Left ventricle myocardium inferior (tissue), 1 donor: ENCODE measurements at places on chromosomes 1 and 21.

DNA sequence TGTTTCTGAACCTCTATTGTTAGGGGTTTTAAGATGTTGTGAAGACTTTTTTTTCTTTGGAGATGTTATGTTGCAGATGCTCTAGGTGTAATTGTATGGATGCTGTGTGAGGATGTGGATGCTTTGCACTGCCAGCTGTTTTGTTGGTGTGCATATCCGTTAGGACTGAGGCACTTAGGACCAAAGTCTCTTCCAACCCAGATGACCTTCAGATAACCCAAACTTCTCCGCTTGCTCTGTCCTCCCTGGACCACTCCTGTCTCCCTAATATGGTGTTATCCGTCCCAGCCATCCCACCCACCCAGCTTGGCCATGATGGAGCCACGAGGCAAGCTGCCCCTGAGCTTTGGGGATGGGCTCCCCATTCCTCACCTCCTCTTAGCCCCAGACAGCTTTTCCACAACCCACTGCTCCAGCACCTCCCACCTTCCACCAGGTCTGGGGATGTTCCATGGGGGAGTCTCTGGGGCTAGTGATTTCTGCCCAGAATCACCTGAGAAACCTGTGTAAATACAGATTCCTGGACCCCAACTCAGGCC lies 5.1 kb upstream of the LEFTY2 start:
- H3K27ac ChIP-seq = no peak overlapping the region
- H3K27me3 ChIP-seq = peaks cover 18% of the 10 kb centered on the region
- H3K4me1 ChIP-seq = peaks cover 18% of the 10 kb centered on the region
- no peak overlapping the region for H3K4me3 ChIP-seq

DNA sequence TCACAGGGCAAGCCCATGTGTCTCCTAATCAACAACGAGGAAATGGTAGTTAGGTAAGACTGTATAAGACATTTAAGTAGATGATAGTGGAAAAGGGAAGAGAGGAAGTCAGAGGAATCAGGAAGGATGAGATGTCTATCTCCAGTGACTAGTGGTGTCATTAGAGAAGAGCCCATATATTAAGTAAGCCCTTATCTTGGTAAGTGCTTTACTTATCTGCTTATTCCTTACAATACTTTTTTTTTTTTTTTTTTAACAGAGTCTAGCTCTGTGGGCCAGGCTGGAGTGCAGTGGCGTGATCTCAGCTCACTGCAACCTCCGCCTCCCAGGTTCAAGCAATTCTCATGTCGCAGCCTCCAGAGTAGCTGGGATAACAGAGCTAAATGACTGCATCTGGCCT lies 29.5 kb downstream of the RNF11 start:
- H3K27ac ChIP-seq = no peak overlapping the region
- H3K4me1 ChIP-seq = peaks cover 93% of the 10 kb centered on the region
- DNase-seq = no peak
- H3K36me3 ChIP-seq = peaks cover 8% of the 10 kb centered on the region
- no peaks in the 10 kb centered on the region for H3K27me3 ChIP-seq

GRCh38 chr1:234091876-234092275 lies 187.4 kb downstream of the SLC35F3 start:
- H3K27me3 ChIP-seq = peaks cover 71% of the 10 kb centered on the region
- no peak for DNase-seq
- H3K4me1 ChIP-seq = peaks cover 6% of the 10 kb centered on the region
- no peaks in the 10 kb centered on the region for H3K36me3 ChIP-seq
- H3K27ac ChIP-seq = no peak overlapping the region

GRCh38 chr1:202810193-202810614 lies 550 bp upstream of the PCAT6 start:
- peaks cover 63% of the 10 kb centered on the region for H3K4me1 ChIP-seq
- H3K36me3 ChIP-seq = no peaks in the 10 kb centered on the region
- peak overlapping the region; percentile 87 for H3K27ac ChIP-seq
- H3K4me3 ChIP-seq = peak overlapping the region; percentile 92

DNA sequence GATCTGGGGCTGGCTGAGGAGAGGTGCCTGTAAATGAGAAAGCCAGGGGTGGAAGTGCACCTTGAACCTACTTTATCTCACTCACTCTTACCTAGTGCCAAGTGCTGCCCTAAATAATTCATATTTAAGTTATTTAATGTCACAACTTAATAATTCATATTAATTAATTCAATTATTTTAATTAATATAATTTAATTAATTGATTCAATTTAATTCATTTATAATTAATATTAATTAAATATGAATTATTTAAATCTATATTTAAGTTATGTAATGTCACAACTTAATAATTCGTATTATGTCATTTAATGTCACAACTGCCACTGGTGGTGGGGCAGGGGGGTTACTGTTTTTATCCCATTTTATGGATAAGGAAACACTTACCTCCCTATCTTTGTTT lies 361.6 kb upstream of the RUNX1 start:
- H3K27me3 ChIP-seq = peaks cover 86% of the 10 kb centered on the region
- no peak for DNase-seq
- H3K27ac ChIP-seq = no peak overlapping the region

- peaks cover 15% of the 10 kb centered on the region for H3K4me1 ChIP-seq
- no peak overlapping the region for H3K27ac ChIP-seq
- H3K36me3 ChIP-seq = no peaks in the 10 kb centered on the region
- no peak overlapping the region for H3K4me3 ChIP-seq
- no peak for DNase-seq
Observed at GRCh38 chr1:162029157-162029556, 5.5 kb upstream of the OLFML2B start.

DNA sequence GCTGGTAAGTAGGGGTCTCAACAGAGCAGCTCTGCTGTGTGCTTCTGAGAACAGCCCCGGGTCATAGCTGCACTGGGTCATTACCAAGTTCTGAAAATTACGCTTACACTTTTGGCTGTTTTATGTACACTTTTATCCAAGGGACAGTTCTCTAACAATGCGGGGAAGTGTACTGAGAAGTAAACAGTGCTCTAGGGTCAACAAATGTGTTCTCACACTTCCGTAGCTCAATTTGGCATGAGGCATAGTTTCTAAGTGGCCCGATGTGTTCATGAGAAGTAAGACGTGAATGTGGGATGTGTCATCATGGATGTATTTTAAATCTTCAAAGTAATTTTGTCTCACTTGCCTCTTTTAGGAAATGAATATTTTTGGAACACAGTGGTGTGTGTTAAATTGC lies 10.9 kb upstream of the VAMP3 start:
- no peaks in the 10 kb centered on the region for H3K36me3 ChIP-seq
- no peak overlapping the region for H3K4me3 ChIP-seq
- H3K27ac ChIP-seq = peak overlapping the region; percentile 2
- no peaks in the 10 kb centered on the region for H3K4me1 ChIP-seq
- no peaks in the 10 kb centered on the region for H3K27me3 ChIP-seq

DNA sequence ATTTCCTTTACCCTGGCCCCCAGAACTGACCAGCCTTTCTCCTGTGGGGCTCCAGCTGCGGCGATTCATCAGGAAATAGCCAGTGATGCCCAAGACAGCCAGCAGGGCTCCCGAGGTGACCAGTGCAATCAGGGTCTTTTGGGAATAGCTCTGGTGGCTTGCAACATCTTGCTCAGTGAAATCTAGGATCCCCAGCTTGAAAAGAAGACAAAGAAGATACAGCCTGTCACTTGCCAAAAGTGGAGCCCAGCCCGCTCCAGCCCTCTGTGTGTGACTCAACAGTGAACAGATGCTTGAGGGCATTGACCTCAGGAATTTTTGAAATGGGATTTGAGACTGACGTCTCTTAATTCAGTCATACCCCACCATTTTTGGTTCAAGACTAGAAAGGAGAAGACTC lies 22.3 kb downstream of the CD34 start:
- no peaks in the 10 kb centered on the region for H3K27me3 ChIP-seq
- DNase-seq = no peak
- peaks cover 19% of the 10 kb centered on the region for H3K36me3 ChIP-seq
- peaks cover 100% of the 10 kb centered on the region for H3K4me1 ChIP-seq
- H3K4me3 ChIP-seq = no peak overlapping the region
- H3K27ac ChIP-seq = peak overlapping the region; percentile 95
